Inflammatory macrophage (primary cell): ENCODE measurements at places on chromosomes 16 and 17.

- DNase-seq = no peak
Measured at GRCh38 chr17:45770632-45771270, 13.4 kb upstream of the CRHR1 start.

GRCh38 chr17:78180083-78180482, 6.8 kb downstream of the TK1 start:
- no peak for DNase-seq

GRCh38 chr16:65069065-65069464, 52.8 kb downstream of the CDH11 start:
- DNase-seq = no peak

GRCh38 chr16:85514598-85515318, 98.4 kb upstream of the GSE1 start:
- DNase-seq = no peak
